WTC11 (cell line): ENCODE measurements at places on chromosomes 16 and 17. TPM values are rescaled to one million over a fixed set of nuclear protein-coding genes. Genes with fewer than 3 reads are reported as not detected.

DNA sequence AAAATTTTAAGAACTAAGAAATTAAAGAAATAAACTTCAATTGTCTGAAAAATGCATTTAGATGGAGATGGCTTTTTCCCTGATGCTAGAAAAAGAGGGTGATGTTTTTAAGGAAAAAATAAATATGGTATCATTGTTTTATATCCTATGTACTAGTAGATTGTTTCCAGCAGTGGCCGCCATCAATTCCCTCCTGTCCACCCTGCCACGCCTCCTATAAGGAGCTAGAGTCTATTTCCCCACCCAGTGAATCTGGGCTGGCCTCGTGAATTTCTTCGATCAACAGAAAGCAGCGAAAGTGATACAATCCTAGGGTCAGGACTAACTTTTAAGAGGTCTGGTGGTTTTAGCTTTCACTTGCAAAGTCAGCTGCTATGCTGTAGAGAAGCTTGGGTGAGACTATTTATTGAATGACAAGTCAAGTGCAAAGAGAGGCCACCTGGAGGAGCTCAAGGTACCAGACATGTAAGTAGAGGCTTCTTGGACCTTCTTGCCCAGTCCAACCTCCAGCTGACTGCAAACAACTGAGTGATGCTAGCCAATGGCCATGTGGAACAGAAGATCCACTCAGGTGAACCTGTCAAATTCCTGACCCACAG lies 80.9 kb upstream of the MTMR4 start:
- H3K27ac ChIP-seq: no peak overlapping the region
- H3K36me3 ChIP-seq: no peaks in the 10 kb centered on the region
- H3K4me1 ChIP-seq: no peaks in the 10 kb centered on the region
- peaks cover 5% of the 10 kb centered on the region; the same call in 1 of the 2 replicates for H3K27me3 ChIP-seq

TEX19 gene
- 0.89 to 1.4 TPM (median 1.4 TPM) in 3 replicates for total RNA-seq

DNA sequence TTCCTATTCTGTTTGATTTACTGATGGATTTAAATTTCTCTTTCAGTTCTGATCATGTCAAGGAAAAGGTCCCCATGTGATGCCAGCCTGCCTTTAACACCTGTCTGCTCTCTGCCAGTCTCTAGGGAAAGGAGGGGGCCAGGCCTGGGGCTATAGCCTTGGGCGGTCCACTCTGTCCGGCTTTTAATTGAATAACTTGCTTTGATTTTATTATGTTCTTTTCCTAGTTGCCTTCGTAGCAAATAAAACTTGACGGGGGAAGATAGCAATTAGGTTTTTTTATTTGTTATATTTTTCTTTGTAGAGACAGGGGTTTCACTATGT lies 47.6 kb downstream of the ABAT start:
- H3K36me3 ChIP-seq: no peaks in the 10 kb centered on the region
- H3K4me3 ChIP-seq: no peak overlapping the region
- H3K27me3 ChIP-seq: no peaks in the 10 kb centered on the region
- no peaks in the 10 kb centered on the region; the same call in 1 of the 2 replicates for H3K4me1 ChIP-seq
- H3K27ac ChIP-seq: no peak overlapping the region

DNA sequence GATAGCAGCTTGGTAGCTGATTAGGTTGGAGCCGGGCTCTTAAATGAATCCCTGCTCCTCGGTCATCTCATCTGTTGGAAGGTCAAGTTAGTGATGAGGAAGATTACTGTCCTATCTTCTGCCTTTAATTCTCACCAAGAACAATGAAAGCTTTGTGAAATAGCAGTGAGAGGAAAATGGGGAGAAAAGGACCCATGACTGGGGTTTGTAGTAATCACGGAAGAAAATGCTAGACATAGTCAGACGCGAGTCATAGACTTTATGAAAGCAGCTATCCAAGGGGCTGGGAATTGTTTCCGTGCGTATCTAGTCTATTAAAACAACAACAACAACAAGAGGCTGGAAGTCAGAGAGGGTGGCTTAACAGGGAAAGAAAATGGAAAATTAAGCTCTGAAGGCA lies 18.3 kb downstream of the PIK3R5 start:
- H3K4me1 ChIP-seq: no peaks in the 10 kb centered on the region
- no peak overlapping the region for H3K27ac ChIP-seq
- H3K36me3 ChIP-seq: peaks cover 6% of the 10 kb centered on the region; the same call in 1 of the 2 replicates

SCN4A gene
- 5.2 to 5.8 TPM (median 5.5 TPM) in 3 replicates for total RNA-seq

AHSP gene
- 0.60 to 0.81 TPM in 2 of 3 replicates, not detected in the other for total RNA-seq

DNA sequence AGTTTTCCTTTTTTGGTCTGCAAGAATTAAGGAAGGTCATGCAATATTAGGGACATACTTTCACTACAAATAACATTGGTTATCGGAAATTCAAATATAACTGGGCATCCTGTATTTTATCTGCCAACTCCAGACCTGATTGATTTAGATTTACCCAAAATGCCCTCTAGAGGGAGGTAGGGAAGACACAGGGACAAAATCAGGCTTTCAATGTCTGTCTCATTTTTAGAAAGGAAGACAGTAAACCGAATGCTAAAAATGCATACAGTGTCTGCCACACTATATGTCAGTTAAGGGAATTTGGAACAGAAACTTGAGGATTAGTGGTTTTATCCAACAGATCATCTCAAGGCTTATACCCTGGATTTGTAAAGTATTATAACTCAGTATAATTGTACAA lies 161.7 kb upstream of the SOX9 start:
- H3K4me3 ChIP-seq: no peak overlapping the region
- H3K27ac ChIP-seq: no peak overlapping the region
- no peaks in the 10 kb centered on the region; the same call in 1 of the 2 replicates for H3K27me3 ChIP-seq
- no peaks in the 10 kb centered on the region for H3K36me3 ChIP-seq
- no peaks in the 10 kb centered on the region for H3K4me1 ChIP-seq
- DNase-seq: no peak

- no peaks in the 10 kb centered on the region for H3K36me3 ChIP-seq
- no peak overlapping the region for H3K4me3 ChIP-seq
- H3K27ac ChIP-seq: no peak overlapping the region
- no peaks in the 10 kb centered on the region for H3K27me3 ChIP-seq
- H3K4me1 ChIP-seq: peaks cover 21% of the 10 kb centered on the region
- DNase-seq: no peak
Observed at GRCh38 chr17:10384175-10384574, 11.4 kb upstream of the MYH13 start.

DNA sequence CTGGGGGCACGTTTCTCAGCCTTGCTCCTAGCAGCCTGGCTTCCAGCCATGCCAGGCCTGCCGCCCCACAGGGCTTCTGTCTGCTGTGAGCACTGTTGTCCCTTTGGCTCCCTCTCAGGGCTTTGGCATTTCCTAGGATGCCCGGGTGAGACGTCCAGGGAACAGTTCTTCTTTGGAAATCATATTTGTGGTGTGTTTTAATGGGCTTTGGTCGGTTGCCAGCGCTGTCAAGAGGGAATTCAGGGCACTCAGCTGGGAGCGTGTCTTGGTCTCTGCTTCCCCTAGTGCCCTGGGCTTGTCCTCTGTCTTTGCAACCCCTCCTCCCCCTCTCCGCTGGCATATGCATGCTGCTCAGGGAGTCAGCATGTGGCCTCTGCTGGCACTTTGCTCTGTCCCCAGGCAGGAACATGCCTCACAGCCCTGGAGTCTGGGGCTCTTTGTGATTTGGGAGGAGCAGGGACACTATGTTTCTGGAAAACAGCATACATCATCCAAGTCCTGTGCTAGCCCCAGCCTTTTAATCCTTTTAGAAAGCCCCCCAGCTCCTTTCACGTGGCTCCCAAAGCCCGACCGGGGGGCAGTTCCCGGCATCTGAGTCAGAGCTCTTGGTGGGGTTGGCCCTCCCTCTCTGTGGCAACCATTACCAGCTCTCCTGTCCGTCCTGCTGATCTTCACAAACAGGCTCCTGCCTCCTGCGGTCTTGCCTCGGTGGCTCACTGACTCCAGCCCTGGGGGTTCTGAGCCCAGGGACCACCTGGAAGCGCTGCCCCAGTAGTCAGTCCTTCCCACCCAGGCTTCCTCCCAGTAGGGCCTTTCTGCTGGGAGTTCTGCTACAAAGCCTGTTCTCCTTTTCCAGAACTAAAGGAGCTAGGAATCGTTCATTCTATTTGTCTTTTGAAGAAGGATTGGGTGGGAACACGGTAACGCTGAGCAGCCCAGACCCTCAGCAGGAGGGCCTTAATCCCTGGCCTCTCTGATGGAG lies 26.7 kb downstream of the SAP30BP start:
- H3K4me1 ChIP-seq: peaks cover 16% of the 10 kb centered on the region
- H3K27ac ChIP-seq: peak overlapping the region; percentile 53
- H3K27me3 ChIP-seq: no peaks in the 10 kb centered on the region
- peaks cover 16% of the 10 kb centered on the region; the same call in 1 of the 2 replicates for H3K36me3 ChIP-seq
- peak; percentile 24 for DNase-seq

CHRNE gene
- total RNA-seq: 0.64 to 0.78 TPM (median 0.70 TPM) in 3 replicates

FKBP10 gene
- 227 to 243 TPM (median 232 TPM) in 3 replicates for total RNA-seq

DNA sequence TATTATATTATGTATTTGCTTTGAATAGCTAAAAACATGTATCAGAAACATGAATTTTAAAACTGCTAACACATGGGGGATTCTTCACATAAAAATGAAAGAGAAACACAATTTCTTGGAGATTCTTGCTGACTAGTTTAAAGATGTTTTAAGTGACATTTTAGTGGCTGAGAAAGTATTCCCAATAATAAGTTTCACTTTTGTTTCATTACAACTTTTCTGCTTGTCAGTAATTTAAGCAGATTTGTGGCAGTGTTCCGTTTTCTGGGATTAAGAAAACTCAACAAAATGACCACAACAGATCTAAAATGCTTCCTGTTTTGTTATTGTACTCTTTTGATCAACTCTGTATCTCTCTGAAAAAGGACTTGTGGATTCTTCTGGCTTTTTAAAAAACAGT lies 75.9 kb downstream of the NLK start:
- DNase-seq: no peak
- H3K27ac ChIP-seq: peak overlapping the region; percentile 41
- peaks cover 52% of the 10 kb centered on the region for H3K4me1 ChIP-seq
- 0 out of 2 replicates have a peak, but pooled peaks cover 5% of the 10 kb centered on the region for H3K36me3 ChIP-seq
- no peak overlapping the region for H3K4me3 ChIP-seq
- no peaks in the 10 kb centered on the region for H3K27me3 ChIP-seq

DNA sequence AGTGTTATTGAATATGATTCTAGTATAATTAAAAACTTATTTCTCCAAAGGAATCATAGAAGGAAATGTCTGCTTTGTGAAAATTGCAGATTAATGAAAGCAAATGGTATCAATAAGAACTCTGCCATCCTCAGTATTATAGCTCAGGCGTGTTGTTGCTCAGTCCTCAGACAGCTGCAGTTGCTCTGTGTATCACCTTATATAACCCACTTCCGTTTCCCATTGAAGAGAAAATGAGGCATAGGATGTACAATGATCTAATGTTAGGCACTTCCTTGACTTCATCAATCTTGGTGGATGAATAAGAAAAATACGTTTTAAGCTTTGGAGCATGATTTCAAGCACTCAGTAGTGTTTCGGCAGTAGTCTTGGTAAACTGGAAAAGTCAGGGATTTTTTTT lies 14.1 kb downstream of the MFSD11 start:
- H3K4me3 ChIP-seq: no peak overlapping the region
- H3K36me3 ChIP-seq: peaks cover 14% of the 10 kb centered on the region
- no peak for DNase-seq
- no peaks in the 10 kb centered on the region for H3K27me3 ChIP-seq
- no peak overlapping the region for H3K27ac ChIP-seq

DNA sequence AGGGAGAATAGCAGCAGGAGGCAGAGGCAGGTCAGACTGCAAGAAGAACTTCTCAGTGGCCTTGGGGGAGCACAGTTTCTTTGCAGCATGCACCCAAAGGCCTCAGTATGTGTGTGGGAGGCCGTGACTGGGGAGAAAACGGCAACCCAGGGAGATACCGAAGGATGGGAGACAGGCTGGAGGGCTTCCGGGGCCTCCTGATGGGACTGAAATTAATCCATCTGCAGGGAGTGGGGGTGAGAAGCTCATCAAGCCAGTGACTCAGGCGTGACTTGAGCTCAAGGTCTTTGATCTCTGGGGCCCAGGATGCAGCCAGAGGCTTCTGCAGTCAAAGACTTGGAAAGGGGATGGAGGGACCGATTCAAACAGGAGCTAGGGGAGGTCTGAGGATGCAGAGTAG lies 5.1 kb upstream of the C17orf113 start:
- peaks cover 6% of the 10 kb centered on the region for H3K27me3 ChIP-seq
- H3K4me1 ChIP-seq: peaks cover 46% of the 10 kb centered on the region
- DNase-seq: no peak
- no peak overlapping the region for H3K4me3 ChIP-seq
- no peak overlapping the region for H3K27ac ChIP-seq

GRCh38 chr16:75559564-75560372 lies 3.7 kb upstream of the TMEM231 start:
- H3K36me3 ChIP-seq: no peaks in the 10 kb centered on the region
- peaks cover 42% of the 10 kb centered on the region for H3K4me1 ChIP-seq
- no peak for DNase-seq

DNA sequence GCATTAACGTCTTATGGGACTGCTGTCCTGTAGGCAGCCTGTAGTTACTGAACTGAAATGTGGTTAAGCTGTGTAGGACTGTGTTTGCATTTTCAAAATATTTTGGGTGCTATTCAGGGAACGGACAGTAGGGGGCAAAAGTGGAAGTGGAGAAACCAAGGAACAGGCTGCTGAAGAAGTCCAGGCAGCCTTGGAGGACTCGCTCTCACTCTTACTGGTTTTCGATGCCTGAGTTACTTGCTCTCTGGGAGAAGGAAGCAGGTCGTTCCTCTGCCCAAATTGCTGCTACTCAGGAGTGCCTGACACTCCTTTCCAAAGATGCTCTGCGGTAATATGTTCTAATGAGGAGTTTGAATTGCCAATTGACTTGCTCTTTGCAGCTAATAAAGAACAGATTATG lies 64.5 kb upstream of the RBFOX1 start:
- H3K4me3 ChIP-seq: no peak overlapping the region
- H3K27me3 ChIP-seq: peaks cover 12% of the 10 kb centered on the region
- no peak overlapping the region for H3K27ac ChIP-seq
- DNase-seq: no peak
- no peaks in the 10 kb centered on the region for H3K4me1 ChIP-seq

DNA sequence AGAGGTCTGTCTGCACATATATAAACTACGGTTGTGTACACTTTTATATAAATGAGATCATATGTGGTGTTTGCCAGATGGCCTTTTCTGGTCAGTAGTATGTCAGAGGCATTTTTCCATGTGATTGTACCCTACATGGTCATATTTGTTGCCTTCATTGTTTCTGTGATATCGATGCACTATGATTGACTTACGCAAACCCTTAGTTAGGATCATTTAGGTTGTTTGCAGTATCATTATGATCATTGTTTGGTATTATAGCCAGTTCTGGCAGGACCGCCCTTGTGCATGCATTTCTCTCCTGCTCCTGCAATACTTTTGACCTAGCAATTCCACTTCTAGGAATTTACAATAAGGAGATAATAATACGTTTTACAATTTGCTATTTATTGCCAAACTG lies 169.1 kb downstream of the MSI2 start:
- H3K4me3 ChIP-seq: peak overlapping the region; percentile 1; the same call in 1 of the 2 replicates
- peak overlapping the region; percentile 24; the same call in 1 of the 2 replicates for H3K27ac ChIP-seq
- H3K36me3 ChIP-seq: peaks cover 2% of the 10 kb centered on the region; the same call in 1 of the 2 replicates
- no peak for DNase-seq
- no peaks in the 10 kb centered on the region for H3K27me3 ChIP-seq

TEKT3 gene
- 2.0 to 3.1 TPM (median 2.3 TPM) in 3 replicates for total RNA-seq

- H3K27ac ChIP-seq: no peak overlapping the region
- peaks cover 5% of the 10 kb centered on the region; the same call in 1 of the 2 replicates for H3K4me1 ChIP-seq
- DNase-seq: peak; percentile 45
- H3K36me3 ChIP-seq: no peaks in the 10 kb centered on the region
- H3K27me3 ChIP-seq: no peaks in the 10 kb centered on the region; the same call in 1 of the 2 replicates
Observed at GRCh38 chr17:33779234-33779591, 475.9 kb upstream of the CCL2 start.

GRCh38 chr16:48965386-48965785 lies 316.3 kb downstream of the CBLN1 start:
- no peak for DNase-seq
- no peak overlapping the region; the same call in 1 of the 2 replicates for H3K27ac ChIP-seq
- peaks cover 6% of the 10 kb centered on the region; the same call in 1 of the 2 replicates for H3K4me1 ChIP-seq
- H3K4me3 ChIP-seq: no peak overlapping the region
